ENCODE measurements at places on chromosomes 16 and 17. TPM values are rescaled to one million over a fixed set of nuclear protein-coding genes. Genes with fewer than 3 reads are reported as not detected.

TMC5 gene
- total RNA-seq = not detected

DNA sequence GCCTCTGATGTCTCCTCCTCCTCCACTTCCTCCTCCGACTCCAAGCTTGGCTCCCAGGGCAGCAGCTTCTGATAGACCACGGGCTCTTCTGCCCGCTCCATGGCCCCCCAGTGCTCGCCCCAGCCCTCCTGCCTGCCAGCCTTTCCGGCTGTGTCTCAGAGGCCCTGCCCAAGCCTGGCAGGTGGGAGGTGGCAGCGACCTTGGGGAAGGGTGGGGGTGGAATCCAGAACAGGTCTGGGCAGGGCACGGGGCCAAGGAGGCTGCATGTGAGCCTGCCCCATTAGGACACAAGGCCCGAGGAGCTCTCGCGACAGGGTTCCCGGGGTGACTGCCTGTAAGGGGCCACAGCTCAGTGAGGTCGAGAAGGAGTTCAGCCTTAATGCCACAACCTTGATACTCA is at the start of gene GGT6:
TSS of gene GGT6 (minus strand) at position 157 of the 400 bp plus-strand sequence. CDS start at position 101, 56 bp downstream.
- DNase-seq = no peak

DNA sequence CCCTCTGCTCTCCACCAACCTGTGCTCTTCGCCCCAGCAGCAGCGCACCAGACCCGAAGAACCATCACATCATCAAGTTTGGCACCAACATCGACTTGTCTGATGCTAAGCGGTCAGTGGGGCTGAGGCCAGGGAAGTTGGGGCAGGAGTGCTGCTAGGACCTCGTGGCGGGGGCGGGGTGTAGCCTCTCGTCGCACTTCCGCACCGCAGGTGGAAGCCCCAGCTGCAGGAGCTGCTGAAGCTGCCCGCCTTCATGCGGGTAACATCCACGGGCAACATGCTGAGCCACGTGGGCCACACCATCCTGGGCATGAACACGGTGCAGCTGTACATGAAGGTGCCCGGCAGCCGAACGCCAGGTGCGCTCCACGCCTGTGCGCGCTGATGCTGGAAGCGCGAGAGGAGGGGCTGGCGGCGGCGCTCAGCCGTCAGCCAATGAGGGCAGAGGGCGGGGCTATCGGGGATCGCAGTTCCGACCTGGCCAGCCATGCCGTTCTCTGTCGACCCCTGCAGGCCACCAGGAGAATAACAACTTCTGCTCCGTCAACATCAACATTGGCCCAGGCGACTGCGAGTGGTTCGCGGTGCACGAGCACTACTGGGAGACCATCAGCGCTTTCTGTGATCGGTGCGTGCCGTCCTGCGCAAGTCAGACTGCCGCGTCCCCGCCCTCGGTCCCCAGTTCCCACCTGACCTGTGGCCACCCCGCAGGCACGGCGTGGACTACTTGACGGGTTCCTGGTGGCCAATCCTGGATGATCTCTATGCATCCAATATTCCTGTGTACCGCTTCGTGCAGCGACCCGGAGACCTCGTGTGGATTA is 3.2 kb upstream of the TMEM88 start:
- peak; percentile 95 for DNase-seq

DNA sequence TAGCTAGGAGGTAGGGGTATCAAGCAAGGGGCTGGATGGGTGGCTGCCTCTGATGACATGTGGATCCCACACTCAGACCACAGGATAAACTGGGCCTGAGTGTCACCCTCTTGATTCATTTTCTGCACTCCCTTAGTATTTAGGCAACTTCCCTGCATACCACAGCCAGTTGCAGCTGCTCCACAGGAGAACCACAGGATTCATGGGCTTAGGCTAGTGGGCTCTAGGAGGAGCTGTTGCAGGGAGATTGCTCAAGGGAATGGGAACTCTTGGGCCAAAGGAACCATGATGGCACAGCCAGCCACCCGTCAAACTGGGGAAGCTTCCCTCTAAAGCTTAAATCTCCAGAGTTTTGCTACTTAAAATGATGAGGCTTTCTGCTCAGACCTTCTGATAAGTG is 269.7 kb upstream of the ASIC2 start:
- DNase-seq = no peak

GRCh38 chr17:41697122-41697962 is 8.7 kb downstream of the EIF1 start:
- DNase-seq = no peak

DNA sequence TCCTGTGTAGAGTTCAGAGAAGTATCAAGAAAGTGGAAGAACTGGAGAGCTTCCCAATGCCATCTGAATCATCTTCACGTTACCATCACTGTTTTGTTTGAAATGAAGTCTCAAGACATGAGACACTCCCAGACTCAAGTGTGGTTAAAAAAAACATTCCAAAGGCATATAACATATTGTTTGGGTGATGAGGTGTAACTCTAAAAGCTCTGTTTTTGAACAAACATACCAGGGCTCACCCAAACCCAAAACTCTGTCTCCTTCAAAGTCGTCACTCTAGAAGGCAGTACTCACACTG is 6.3 kb upstream of the ZCCHC14 start:
- DNase-seq = no peak

GRCh38 chr17:68381076-68381900 is 76.0 kb downstream of the WIPI1 start:
- DNase-seq = no peak

DNA sequence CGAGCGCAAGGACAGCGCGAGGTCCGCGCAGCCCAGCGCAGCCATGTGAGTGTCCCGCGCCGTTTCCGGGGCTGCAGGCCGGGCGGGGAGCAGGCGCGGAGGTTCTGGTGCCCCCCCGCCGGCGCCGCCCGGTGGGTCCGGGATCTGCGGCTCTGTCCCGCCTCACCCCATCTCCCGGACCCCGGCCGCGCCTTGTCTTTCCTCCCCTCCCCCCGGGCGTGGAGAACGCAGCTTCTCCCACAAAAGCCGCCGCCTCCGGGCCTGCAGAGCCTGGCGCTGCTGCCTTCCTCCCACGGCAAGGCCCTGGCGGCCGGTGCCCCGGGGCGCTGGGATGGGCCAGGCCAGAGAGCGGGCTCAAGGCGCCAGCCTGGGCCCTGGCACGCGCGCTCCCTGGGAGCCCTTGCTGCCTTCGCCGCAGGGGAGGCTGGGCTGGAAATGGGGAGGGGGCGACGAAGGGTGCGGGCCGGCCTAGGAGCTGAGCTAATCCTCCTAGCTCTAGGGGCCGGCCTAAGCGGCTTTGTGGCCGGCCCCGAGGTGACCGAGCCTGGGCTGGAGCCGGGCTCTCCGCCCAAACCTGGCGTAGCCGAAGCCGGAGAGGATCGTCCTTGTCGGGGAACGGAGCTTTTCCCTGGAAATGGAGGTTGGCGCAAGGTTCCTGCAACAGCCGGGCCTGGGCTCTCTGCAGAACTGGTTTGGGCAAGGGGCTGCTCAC is 397 bp downstream of the RIPOR1 start:
- no peak for DNase-seq

- no peak for DNase-seq
Measured at GRCh38 chr16:55482056-55482455, 3.1 kb downstream of the MMP2 start.

GRCh38 chr17:62712171-62712581 is 84.7 kb downstream of the MRC2 start:
- peak; percentile 60 for DNase-seq

- no peak for DNase-seq
Measured at GRCh38 chr17:44840936-44841335, 6.7 kb upstream of the HIGD1B start.

DNA sequence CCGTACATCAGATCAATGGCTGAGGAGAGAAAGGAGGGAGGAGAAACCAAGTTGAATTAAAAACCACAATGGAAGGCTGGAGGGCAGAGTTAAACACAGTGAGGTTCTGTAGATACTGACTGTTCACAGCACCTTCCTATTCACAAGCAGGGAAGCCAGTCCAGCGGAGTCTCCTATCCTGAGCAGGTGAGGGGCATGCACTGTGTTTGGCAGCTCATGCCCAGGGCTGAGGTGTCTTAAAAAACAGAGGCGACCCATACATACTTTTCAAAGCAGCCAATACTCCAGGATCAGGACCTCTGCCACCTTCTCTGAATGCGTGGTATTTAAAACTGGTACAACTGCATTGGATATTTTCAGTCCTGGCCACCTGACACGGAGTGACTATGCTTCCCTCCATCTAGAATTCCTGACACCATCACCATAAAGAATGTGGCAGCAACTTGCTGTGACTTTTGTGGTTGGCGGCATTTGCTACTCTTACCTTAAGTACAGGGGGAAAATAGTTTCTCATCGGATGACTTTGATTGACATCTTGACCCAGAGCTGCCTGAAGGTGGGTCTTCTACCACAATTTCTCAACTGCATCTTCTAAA is 21.5 kb downstream of the USP22 start:
- DNase-seq = no peak

- no peak for DNase-seq
Measured at GRCh38 chr16:50267651-50268050, 1.3 kb downstream of the ADCY7 start.

DNA sequence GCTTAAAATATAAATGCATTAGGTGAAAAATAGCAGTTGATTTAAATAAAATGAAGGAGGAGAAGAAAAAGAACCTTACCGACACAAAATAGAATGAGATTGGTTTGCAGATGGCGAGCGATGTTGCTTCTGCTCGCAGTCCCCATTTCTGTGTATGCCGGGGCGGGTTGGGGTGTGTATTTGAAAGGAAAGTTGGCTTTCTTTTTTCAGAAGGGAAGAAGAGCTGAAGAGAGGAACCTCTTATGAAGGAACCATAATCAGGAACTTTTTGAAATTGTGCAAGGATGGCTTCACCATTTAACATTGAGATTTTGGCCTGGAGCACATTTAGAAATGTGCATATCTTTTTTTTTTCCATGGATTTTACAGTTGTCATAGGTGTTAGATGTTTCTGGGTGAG is at the start of gene IGSF6:
TSS of gene IGSF6 (minus strand) at position 156 of the 400 bp plus-strand sequence. CDS start at position 146, 10 bp downstream.
- no peak for DNase-seq

DNA sequence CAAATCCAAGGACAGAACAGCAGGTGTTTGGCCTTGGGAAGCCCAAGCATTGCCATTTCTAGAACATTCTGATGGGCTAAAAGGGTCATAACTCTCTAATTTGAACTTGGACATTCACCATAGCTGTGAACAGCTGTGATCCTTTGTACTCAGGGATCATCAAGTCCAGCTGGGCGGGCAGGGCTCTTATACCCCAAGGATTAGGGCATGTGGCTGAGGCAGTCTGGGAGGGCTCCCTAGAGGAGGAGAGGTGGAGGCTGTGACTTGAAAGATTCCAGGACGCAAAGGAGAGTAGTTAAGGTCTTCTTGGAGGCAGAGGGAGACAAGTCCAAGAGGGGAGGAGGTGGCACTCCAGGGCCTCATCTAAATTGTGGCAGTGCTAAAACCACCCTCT is 233.1 kb upstream of the GSE1 start:
- no peak for DNase-seq

Measured in cardiac septum (tissue), 1 donor.